NB4 (cell line): ENCODE measurements at places on chromosomes 5 and 9.
A peak's percentile ranks its signal among the peaks of the same experiment; 100 is the strongest.

DNA sequence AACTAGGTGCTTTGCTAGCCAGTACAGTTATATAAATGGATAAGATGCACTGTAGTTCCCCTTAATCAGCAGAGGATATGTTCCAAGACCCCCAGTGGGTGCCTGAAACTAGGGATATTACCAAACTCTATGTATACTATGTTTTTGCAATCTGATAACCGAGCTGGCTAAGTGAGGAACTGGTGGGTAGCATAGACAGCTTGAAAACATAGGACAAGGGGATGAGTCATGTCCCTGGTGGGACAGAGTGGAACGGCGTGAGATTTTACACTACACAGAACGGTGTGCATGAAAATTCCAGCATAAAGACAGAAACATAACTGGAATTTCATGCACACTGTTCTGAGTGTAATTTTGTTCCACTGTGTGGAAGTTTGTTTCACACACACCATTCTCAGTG, 86.9 kb downstream of the BASP1 start:
- peak; percentile 83 for DNase-seq

DNA sequence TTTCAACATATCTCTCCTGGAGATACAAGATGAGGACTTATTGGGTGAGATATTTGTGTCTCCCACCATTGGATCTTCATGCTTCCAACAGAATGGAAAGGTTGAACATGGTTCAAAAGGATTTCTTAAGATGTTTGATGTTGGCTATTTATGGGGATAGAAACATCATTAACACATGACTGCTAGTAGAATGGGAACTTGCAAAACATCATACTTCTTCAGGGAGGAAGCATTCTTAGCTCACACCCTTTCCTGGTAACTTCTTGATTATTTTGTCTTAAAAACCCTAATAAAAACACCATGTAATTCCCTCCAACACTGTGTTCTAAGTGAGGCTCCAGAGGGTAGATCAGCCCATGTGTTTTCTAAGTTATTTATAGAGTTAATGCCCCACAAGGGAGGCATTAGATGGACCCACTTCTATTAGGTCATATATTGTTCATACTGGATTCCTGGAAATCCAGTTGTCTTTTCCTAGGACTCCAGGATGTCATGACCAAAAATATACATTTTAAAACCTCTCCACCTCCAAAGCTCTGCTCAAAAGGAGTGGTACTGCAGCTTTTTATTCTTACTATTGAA, 95.8 kb downstream of the FOXD1 start:
- DNase-seq: no peak

- DNase-seq: no peak
These were observed 26.4 kb upstream of the TMOD1 start for GRCh38 chr9:97475059-97475458.

GRCh38 chr5:103498800-103499551, 63.6 kb downstream of the NUDT12 start:
- DNase-seq: no peak

GRCh38 chr5:170469414-170469813, 34.4 kb upstream of the KCNIP1 start:
- DNase-seq: no peak

GRCh38 chr9:122217640-122218039, 11.1 kb downstream of the LHX6 start:
- peak; percentile 81 for DNase-seq

- no peak for DNase-seq
These were observed 33.3 kb downstream of the NKX2-5 start for GRCh38 chr5:173201636-173202265.
